Thyroid gland (tissue), 4 donors: ENCODE measurements at places on chromosomes 1 and 21. TPM values are rescaled to one million over a fixed set of nuclear protein-coding genes. Genes with fewer than 3 reads are reported as not detected.

DNA sequence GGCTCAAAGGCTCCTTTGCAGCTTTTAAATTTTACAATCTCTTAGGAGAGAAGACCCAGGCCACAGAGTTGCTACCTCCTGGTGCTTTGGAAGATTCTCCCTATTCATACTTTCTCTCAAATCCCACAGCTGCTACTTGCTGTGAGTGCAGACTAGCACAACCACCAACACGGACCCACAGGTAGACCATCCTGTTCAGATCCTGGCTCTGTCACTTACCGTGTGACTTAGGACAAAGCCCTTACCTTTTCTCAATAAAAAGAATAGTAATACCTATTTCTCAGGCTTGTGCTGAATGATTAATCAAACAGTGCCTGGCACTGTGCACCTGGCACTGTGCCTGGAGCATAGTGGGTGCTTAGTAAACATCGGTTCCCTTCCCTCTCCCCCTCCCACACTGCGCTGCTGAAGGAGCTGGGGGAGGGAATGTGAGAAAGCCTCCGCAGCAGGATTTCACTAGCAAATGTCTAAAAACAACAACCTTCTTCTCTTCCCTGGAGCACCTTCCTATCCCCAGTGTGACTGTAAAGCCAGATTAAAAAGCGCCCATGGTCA is 81.7 kb downstream of the PGM1 start:
- H3K27ac ChIP-seq = peak overlapping the region; percentile 48
- no peak overlapping the region for H3K4me3 ChIP-seq
- H3K4me1 ChIP-seq = peaks cover 6% of the 10 kb centered on the region
- H3K27me3 ChIP-seq = no peaks in the 10 kb centered on the region
- DNase-seq = peak; percentile 13
- no peaks in the 10 kb centered on the region for H3K36me3 ChIP-seq

DNA sequence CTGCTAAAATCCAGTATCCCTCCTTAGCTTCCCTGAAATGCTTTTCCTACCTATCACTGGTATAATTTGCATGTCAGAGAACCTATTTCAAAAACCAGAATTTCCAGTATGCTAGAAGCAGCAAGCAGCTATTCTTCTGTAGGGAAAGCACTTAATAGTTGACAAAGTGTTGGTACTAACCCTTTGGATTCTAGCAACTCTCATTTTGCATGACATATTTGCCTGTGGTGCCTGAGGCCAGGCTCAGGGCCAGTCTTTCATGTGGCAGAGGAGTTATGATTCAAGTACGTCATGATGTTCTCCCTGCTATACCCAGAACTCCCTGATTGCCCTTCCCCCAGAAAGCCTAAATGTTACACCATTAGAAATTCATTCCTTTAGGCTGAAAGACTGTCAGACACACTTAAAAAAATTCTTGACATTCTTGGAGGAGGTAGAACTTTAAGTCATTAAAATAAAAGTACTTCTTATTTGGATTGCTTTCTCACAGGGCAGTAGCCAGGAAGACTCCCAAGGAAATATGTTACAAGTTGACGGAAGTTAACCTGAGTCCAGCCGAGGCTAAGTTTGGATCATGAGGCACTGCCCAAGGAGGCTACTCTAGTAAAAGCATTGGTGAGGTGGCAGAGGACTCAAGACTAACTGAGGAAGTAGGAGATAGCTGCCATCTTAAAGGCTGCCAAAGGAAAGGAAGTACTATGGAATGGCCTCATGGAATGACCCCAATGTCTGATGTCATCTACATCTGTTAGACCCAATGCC is 298.4 kb upstream of the SPAG17 start:
- no peaks in the 10 kb centered on the region for H3K36me3 ChIP-seq
- H3K4me1 ChIP-seq = no peaks in the 10 kb centered on the region
- H3K27me3 ChIP-seq = no peaks in the 10 kb centered on the region
- no peak for DNase-seq
- no peak overlapping the region for H3K27ac ChIP-seq

GRCh38 chr1:29550119-29550841 is 314.0 kb downstream of the PTPRU start:
- H3K27ac ChIP-seq = no peak overlapping the region
- no peak overlapping the region for H3K4me3 ChIP-seq
- H3K36me3 ChIP-seq = no peaks in the 10 kb centered on the region

DNA sequence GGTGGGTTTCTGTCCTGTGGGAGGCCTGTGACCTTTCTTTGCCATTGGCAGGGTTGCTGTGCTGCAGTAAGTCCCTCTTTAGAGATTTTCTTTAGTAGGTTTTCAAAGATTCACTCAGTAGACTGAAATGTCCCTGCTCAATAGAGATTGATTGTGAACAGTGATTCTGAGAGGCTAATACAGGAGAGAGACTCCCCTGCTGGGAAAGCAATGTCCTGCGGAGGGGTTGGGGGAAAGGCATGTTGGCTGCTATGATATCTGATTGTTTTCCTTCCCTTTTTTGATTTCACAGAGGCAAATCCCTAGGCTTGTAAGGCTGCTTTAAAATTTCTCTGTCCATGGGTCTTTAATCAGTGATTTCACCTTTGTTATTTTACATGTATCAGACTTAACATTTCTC is 589.9 kb downstream of the ADGRL2 start:
- no peak for DNase-seq
- no peak overlapping the region for H3K27ac ChIP-seq
- H3K4me3 ChIP-seq = no peak overlapping the region
- H3K36me3 ChIP-seq = no peaks in the 10 kb centered on the region
- no peaks in the 10 kb centered on the region for H3K27me3 ChIP-seq

The TRIM58 gene
- 36.1 TPM for total RNA-seq

The TRIM45 gene
- 5.1 TPM for total RNA-seq

GRCh38 chr1:207319199-207319598 is 2.3 kb upstream of the CD55 start:
- H3K4me3 ChIP-seq = no peak overlapping the region
- peaks cover 4% of the 10 kb centered on the region for H3K4me1 ChIP-seq
- H3K27me3 ChIP-seq = no peaks in the 10 kb centered on the region
- H3K27ac ChIP-seq = no peak overlapping the region

- no peaks in the 10 kb centered on the region for H3K4me1 ChIP-seq
- H3K27ac ChIP-seq = no peak overlapping the region
- no peak overlapping the region for H3K4me3 ChIP-seq
- H3K36me3 ChIP-seq = no peaks in the 10 kb centered on the region
- no peaks in the 10 kb centered on the region for H3K27me3 ChIP-seq
These were observed 162.5 kb downstream of the RWDD3 start for GRCh38 chr1:95396557-95396956.

The OR2L8 gene
- total RNA-seq = 1.0 TPM

GRCh38 chr1:41612953-41613352 is 128.5 kb upstream of the EDN2 start:
- no peaks in the 10 kb centered on the region for H3K27me3 ChIP-seq
- H3K4me3 ChIP-seq = no peak overlapping the region
- no peak for DNase-seq
- H3K27ac ChIP-seq = no peak overlapping the region
- no peaks in the 10 kb centered on the region for H3K36me3 ChIP-seq

The KCNT2 gene
- 7.6 TPM for total RNA-seq
